ENCODE measurements at places on chromosomes 12 and 14. TPM values are rescaled to one million over a fixed set of nuclear protein-coding genes. Genes with fewer than 3 reads are reported as not detected.

Gene EPYC
- not detected for polyA plus RNA-seq

- DNase-seq = no peak
Observed at GRCh38 chr12:26389343-26389742, 194.0 kb downstream of the SSPN start.

Gene BMP4
- polyA plus RNA-seq = 0.24 TPM

- DNase-seq = no peak
Observed at GRCh38 chr12:28987538-28988324, 161.3 kb upstream of the FAR2 start.

GRCh38 chr12:117114784-117115183, 15.6 kb upstream of the TESC start:
- DNase-seq = no peak

- DNase-seq = no peak
Observed at GRCh38 chr12:124369055-124369826, 74.3 kb downstream of the RFLNA start.

Gene LPAR5
- polyA plus RNA-seq = 6.6 TPM

GRCh38 chr12:50598321-50598862, 93.6 kb downstream of the DIP2B start:
- DNase-seq = no peak

DNA sequence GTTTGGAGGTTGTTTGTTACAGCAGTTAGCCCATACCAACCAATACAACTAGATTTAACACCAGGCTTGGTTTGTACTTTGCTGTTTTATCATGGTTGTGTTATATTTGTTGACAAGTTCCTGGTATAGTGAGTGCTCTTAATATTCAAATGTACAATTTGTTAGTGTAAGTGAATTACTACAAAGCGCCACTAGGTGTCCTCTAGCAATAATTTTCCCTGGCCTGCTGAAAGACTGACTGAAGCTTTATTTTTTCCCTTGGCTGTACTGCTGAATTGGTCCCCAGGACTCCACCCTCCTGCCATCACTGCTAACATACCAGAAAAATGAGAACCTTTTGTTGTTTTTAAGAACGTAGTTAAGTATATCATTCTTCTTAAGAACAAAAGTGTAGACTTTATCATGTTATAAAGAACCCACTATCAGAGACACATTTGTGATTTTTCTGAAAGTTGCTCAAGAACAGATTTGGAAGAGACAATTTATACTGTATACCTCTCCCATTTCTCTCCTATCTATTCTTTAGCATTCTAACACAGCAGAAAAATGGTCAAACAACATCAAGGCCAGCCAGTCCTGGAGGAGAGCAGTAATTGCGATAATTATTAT, 75.3 kb upstream of the FAR2 start:
- DNase-seq = peak; percentile 47

DNA sequence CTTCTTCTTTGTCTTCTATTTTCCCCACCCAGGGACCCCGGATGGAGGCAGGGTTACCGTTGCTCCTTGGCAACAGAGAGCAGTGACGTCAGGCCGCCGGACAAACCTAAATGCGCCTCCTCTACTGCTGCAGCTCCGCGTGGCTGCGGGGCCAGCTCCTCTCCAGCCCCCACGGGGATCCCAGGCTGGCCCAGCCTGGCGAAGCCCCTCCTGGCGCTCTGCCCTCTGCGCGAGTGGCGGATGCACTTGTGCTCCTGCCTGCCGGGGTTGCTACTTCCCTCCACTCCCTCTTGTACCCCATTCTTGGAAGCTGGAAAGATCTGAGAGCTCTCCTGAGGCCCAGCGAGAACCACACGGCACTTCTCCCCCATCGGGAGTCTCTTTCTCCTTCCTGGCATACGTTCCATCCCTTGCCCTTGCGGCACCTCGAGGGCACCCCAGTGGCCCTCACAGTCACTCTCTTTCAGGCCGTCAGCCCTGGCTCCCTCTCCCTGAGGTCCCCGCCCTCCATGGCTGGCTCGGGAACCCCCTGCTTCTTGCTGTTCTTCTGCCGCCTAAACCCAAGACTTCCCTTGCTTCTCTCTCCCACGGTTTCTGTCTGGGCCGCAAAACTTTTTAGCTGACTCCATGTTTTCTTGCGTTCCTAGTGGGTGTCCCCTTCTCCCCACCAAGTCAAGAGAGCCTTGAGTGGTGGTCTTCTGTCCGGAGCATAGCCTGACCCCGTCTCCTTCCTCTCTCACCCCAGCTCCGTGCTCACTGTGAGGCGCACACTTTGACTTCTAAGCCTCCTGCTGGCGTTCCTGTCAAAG, 121.7 kb downstream of the PAPOLA start:
- DNase-seq = no peak

- DNase-seq = peak; percentile 47
Observed at GRCh38 chr12:3869865-3870264, 3.3 kb downstream of the PARP11 start.

Gene LMO3
- polyA plus RNA-seq = not detected

DNA sequence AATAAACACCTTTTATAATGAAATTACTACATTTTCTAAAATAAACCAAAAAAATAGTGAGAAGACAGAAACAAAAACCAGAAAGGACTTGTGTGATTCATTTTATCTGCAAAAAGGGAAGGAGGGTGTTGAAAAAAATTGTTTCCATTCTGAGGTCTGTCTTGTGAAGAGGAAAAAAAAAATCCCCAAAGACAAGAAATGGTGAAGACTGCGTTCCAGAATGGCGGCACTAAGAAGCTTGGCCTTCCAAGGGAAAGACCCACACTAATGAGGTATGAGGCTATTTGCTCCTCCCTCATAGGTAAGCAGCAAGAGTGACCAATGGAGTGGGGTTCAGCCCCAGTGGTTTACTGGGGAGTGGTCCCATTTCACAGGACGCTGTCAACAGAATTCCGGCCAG, 35.0 kb downstream of the GNPTAB start:
- no peak for DNase-seq

DNA sequence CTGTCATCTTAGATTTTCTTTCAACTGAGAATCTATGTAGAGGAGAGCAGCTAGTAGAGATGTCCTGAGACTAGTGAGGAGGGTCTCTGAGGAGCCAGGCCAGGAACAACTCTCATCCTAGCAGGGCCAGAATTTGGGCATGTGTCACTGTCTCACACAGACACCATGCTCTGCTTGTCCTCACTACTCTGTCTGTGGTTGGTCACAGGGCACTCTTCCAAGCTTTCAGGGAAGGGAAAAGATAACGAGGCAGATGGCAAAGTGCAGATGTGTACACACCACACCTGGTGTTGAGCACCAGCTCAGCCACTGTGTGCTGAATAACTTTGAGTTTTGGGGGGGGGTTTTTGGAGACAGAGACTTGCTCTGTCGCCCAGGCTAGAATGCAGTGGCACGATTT, 2.5 kb downstream of the SSPN start:
- no peak for DNase-seq

Gene HOXC12
- polyA plus RNA-seq = not detected

- no peak for DNase-seq
Observed at GRCh38 chr14:75875958-75876357, 105.8 kb downstream of the TGFB3 start.

Gene SPATA7
- 4.2 TPM for polyA plus RNA-seq

DNA sequence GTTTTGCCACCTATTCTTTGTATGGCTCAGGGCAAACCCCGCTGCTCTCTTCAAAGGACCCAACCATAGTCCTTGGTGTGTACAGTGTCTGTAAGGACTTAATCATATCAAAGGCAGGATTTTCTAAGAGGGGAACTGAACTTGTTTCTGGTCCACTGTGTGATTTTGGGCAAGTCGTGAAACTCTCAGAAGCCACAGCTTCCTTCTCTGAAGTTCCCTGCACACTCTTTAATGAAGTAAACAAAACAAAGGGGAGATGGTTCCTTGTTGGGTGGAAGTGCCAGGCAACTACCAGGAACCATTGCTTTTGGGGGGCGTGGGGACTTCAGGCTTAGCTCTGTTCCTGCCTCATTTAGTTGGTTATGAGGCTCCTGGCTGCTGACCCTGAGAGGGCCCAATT, 152.4 kb downstream of the VRK1 start:
- DNase-seq = no peak

Gene LHX5
- not detected for polyA plus RNA-seq

Measured in naive thymus-derived CD4-positive, alpha-beta T cell (primary cell).